Activated CD8-positive, alpha-beta memory T cell treated with anti-CD3 and anti-CD28 coated beads for 36 hours (primary cell): ENCODE measurements at places on chromosomes 6 and 20. TPM values are rescaled to one million over a fixed set of nuclear protein-coding genes. Genes with fewer than 3 reads are reported as not detected.

FAM209A gene
- total RNA-seq = 0.59 TPM

LIN28B gene
- not detected for total RNA-seq

WDR27 gene
- total RNA-seq = 32.0 TPM

DUSP15 gene
- not detected for total RNA-seq

PRICKLE4 gene
- not detected for total RNA-seq

PGC gene
- total RNA-seq = not detected

MCCD1 gene
- total RNA-seq = not detected

BNIP5 gene
- total RNA-seq = not detected

MYLK4 gene
- total RNA-seq = 0.25 TPM

DPPA5 gene
- total RNA-seq = not detected

LGSN gene
- total RNA-seq = not detected

TBXT gene
- not detected for total RNA-seq

PNPLA1 gene
- total RNA-seq = not detected

LY6G6F gene
- total RNA-seq = not detected

CRISP3 gene
- total RNA-seq = not detected

IL17F gene
- total RNA-seq = 3.6 TPM

SYCP2L gene
- total RNA-seq = not detected

HUS1B gene
- total RNA-seq = 0.82 TPM

AHI1 gene
- 42.4 TPM for total RNA-seq

PMEPA1 gene
- 2.6 TPM for total RNA-seq

HNF4A gene
- not detected for total RNA-seq

CLPSL2 gene
- not detected for total RNA-seq

FLOT1 gene
- 186 TPM for total RNA-seq

ERVFRD-1 gene
- total RNA-seq = not detected

SMLR1 gene
- total RNA-seq = not detected

NAPB gene
- 10.3 TPM for total RNA-seq

SERAC1 gene
- 6.8 TPM for total RNA-seq

DTNBP1 gene
- 15.9 TPM for total RNA-seq

HSPA12B gene
- total RNA-seq = not detected

NNAT gene
- total RNA-seq = 0.32 TPM

FHL5 gene
- total RNA-seq = not detected

LPA gene
- not detected for total RNA-seq

LST1 gene
- 19.2 TPM for total RNA-seq

MCHR2 gene
- total RNA-seq = not detected

LAMA4 gene
- total RNA-seq = not detected

MUCL3 gene
- not detected for total RNA-seq

BMP2 gene
- not detected for total RNA-seq

FKBP5 gene
- 65.1 TPM for total RNA-seq

SLC22A16 gene
- not detected for total RNA-seq

RSPO3 gene
- total RNA-seq = not detected

CST2 gene
- not detected for total RNA-seq
